Diencephalon (tissue), 1 donor: ENCODE measurements at places on chromosomes 5 and 9. TPM values are rescaled to one million over a fixed set of nuclear protein-coding genes. Genes with fewer than 3 reads are reported as not detected.

Gene ADCY2
- total RNA-seq: 32.3 TPM

Gene ANKRD31
- 1.2 TPM for total RNA-seq

Gene MCCC2
- 21.2 TPM for total RNA-seq

Gene CCNI2
- 1.8 TPM for total RNA-seq

Gene FOXI1
- total RNA-seq: not detected

Gene NSG2
- total RNA-seq: 655 TPM

Gene PCDHGA6
- 11.3 TPM for total RNA-seq

Gene FOXD4L4
- 1.4 TPM for total RNA-seq

Gene PCDHGA12
- total RNA-seq: 7.4 TPM

Gene OR13C5
- not detected for total RNA-seq

Gene FSTL4
- total RNA-seq: 5.8 TPM

Gene DAB2
- total RNA-seq: 11.5 TPM

Gene GRIN3A
- 46.8 TPM for total RNA-seq

Gene OGN
- 11.8 TPM for total RNA-seq

Gene FBP2
- 0.23 TPM for total RNA-seq

Gene NEURL1B
- total RNA-seq: 26.8 TPM

Gene SH3RF2
- total RNA-seq: 1.2 TPM

Gene UBLCP1
- total RNA-seq: 28.6 TPM

Gene NUTM2G
- not detected for total RNA-seq

Gene SH3GL2
- total RNA-seq: 52.1 TPM

Gene KLF9
- 6.9 TPM for total RNA-seq

Gene PCDHA1
- 13.8 TPM for total RNA-seq

Gene SPATA31A3
- not detected for total RNA-seq

Gene PCDHGB2
- total RNA-seq: 7.6 TPM

Gene CDH10
- total RNA-seq: 48.2 TPM

Gene SELENOP
- 51.7 TPM for total RNA-seq

Gene WNT8A
- 0.23 TPM for total RNA-seq

Gene DND1
- 0.69 TPM for total RNA-seq

Gene KCNMB1
- 0.23 TPM for total RNA-seq

Gene FBN2
- 9.0 TPM for total RNA-seq

Gene LCN1
- not detected for total RNA-seq

Gene INSL4
- total RNA-seq: not detected

Gene MINAR2
- 0.92 TPM for total RNA-seq

Gene DPP7
- total RNA-seq: 38.8 TPM

Gene C5orf58
- not detected for total RNA-seq

Gene PTGR1
- total RNA-seq: 25.1 TPM

Gene PAPPA
- total RNA-seq: 1.8 TPM

Gene F2RL1
- 3.0 TPM for total RNA-seq

Gene FOXD4
- 1.6 TPM for total RNA-seq

Gene ANP32B
- 7.2 TPM for total RNA-seq

Gene HEMGN
- total RNA-seq: 4.2 TPM

Gene FAM221B
- 0.23 TPM for total RNA-seq

Gene PCDHA3
- total RNA-seq: 20.1 TPM

Gene MLANA
- not detected for total RNA-seq

Gene SPATA6L
- total RNA-seq: 11.3 TPM

Gene SPINK6
- total RNA-seq: not detected

Gene FANCG
- 26.5 TPM for total RNA-seq

Gene DCAF10
- 27.0 TPM for total RNA-seq

Gene SHISAL2B
- 0.92 TPM for total RNA-seq

Gene INSYN2B
- 7.4 TPM for total RNA-seq
